ENCODE measurements at places on chromosomes 13 and 19.

- DNase-seq = no peak
Observed at GRCh38 chr13:20247403-20247802, 15.3 kb upstream of the GJB6 start.

DNA sequence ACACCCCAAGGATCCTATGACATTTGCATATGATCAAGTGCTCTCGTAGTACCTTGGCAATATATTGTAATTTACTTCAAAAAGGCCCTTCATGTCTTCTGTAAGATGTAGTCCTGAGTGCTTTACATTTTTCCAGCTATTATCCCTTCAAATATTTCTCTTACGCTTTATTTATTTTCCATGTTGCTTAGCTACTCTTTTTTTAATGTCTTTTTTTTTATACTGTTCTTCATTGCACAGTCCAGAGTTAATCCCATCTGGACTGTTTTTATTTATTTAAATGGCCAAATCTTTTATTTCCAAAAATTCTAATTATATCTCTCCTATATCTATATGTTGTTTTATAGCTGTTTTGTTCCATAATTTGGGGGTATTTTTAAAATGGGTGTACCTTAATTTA is 371.3 kb downstream of the SLC7A1 start:
- DNase-seq = no peak

GRCh38 chr13:106151056-106151699 is 384.3 kb downstream of the EFNB2 start:
- DNase-seq = peak; percentile 98

DNA sequence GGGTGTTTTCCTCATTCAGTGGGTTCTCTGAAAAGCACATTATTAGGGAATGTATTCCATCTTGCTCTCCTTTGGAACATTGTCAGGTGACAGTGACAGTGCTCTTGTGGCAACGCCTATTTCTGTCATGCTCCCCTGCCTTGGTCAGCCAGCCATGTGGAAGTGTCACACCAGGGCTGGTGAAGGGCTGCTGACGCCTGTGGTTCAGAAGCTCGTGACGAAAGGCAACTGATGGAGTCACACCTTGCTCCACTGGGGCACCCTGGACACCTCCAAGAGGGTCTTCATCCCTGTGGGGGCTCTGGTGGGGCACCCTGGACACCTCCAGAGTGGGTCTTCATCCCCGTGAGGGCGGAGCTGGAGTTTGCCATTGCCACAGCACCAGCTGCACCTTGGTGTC is 68.9 kb upstream of the GPR183 start:
- no peak for DNase-seq

DNA sequence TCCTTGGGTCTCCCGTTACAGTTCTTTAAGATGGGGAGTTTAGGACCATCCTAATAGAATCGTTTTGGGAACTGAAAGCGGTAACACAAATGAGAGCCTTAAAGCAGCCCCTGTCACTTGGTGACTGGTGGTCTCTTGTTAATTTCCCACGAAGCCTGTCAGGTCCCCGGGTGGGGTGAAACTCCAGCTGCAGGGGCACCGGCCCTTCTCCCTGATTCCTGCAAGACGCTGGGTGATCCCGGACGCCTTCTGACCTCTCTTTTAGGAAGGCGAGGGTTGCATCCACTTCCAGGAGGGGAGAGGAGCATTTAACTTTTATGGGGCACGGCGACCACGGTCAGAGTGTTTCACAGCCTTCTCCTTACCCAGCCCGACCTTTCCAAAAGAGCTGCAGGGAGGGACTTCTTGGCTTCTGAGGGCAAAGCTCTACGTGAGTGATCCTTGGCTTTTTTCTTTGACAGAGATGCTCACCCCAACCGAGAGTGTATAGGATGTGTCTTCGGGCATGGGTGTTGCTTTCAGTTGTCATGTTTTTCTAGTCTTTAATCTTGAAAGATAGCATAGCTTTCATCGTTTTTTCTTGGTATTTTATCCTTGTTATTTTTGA is 688 bp downstream of the ZNF225 start:
- no peak for DNase-seq

GRCh38 chr19:18464646-18465045 is 26.7 kb upstream of the ISYNA1 start:
- DNase-seq = peak; percentile 41

- peak; percentile 92 for DNase-seq
Observed at GRCh38 chr19:13781547-13781946, 7.3 kb downstream of the C19orf53 start.

DNA sequence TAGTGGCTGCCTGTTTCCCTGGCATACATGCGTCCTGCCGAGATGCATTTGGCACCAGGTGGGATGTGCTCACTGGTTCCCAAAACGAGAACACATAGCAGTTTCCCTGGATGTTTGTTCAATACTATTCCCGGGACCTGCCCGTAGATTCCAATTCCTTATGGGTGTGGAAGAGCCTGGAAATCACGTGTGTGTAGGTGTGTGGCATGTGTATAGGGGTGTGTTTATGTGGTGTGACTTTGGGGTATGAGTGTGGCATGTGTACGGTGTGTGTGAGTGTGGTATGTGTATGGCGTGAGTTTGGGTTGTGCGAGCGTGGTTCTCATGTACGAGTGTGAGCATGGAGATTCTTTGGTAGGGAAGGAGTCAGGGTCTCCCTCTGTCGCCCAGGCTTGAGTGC is 2.9 kb upstream of the F7 start:
- DNase-seq = no peak

GRCh38 chr19:31096062-31096830 is 253.0 kb downstream of the TSHZ3 start:
- no peak for DNase-seq

Data from fibroblast of upper back skin (primary cell).